ENCODE measurements at places on chromosomes 2 and 18.

GRCh38 chr2:152278526-152278925 lies 56.4 kb upstream of the FMNL2 start:
- no peak for DNase-seq

DNA sequence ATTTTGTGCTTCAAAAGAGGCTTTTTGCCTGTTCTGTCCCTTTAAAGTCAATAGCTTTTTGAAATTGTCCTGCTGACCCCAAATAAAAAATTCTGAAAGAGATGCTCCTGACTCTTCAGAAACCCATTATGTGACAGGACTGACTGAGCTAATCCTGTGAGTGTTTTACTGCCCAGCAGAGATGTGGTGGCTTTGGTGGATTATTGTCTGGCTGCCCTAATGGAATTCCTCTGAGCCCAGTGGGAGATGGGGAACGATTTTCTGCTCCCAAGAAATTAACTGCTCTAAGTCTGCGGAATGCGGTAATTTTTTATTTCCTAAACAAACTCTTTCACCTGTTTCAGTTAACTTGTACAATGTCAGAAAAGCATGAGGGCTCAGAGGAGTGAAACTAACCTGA lies 258.2 kb downstream of the IKZF2 start:
- no peak for DNase-seq

- DNase-seq = no peak
These were observed 134.8 kb downstream of the ZNF385B start for GRCh38 chr2:179726461-179727180.

- no peak for DNase-seq
These were observed 160.9 kb downstream of the DYSF start for GRCh38 chr2:71613953-71614925.

DNA sequence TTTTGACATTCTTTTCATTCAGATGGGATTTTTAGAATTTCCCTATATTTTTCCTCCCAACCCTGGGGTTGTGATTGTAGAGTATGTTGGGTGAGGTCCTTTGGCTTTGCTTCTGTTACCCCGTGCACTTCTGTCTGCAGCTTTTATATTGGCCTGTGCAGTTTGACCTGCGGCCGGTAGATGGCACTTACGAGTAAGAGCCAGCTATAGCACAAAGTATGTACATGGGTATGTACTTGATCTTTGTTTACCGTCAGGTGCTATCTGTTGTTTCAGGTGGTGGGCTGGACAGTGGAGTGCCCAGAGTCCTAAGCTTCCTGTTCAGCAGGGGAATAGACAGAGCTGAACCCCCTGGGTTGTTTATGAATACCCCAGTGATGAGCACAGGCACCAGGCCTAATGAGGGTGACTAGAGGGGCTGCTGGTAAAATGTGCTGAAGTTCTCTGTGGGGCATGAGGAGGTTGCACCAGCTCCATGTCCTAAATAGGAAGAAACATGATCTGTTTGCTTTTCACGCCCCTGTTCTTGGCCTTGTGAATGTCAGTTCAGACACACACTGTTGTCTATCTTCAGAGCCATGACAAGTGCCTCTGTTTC lies 58.9 kb upstream of the THUMPD2 start:
- no peak for DNase-seq

Data from bone marrow (tissue), 2 donors.